Caco-2 (cell line): ENCODE measurements at places on chromosomes 11 and 22.
A peak's percentile ranks its signal among the peaks of the same experiment; 100 is the strongest.

GRCh38 chr11:33713151-33713855 lies 12.7 kb upstream of the C11orf91 start:
- no peaks in the 10 kb centered on the region for H3K36me3 ChIP-seq
- H3K4me3 ChIP-seq = no peak overlapping the region
- no peak overlapping the region for H3K27ac ChIP-seq
- no peak for DNase-seq

GRCh38 chr11:116422556-116422955 lies 350.2 kb downstream of the BUD13 start:
- no peak overlapping the region for H3K4me3 ChIP-seq
- no peak overlapping the region for H3K27ac ChIP-seq
- no peaks in the 10 kb centered on the region for H3K36me3 ChIP-seq
- no peak for DNase-seq

DNA sequence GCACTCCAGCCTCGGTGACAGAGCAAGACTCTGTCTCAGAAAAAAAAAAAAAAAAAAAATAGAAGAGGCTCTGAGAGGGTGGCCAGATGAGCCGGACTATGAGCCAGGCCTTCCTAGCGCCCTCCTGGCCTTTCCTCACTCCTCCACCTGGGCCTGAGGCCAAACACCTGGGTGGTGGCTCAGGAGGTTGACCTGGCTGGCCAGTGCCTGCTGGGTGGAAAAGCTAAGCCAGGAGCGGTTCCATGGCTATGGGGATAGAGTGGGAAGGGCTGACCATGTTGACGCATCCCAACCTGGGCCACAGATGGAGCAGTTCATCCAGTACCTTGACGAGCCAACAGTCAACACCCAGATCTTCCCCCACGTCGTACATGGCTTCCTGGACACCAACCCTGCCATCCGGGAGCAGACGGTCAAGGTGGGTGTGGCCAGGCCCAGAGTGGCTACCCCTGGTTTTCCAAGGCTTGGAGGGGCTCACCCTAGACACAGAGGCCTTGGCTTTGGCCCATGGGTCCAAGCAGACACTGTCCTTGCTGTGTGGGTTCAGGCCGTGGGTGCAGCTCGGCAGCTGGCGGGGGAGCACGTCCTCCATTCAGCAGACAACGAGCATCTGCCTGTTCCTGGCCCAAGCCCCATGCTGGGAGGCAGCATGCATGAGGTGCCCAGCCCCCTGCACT lies 7.6 kb downstream of the SCYL1 start:
- DNase-seq = no peak
- peaks cover 15% of the 10 kb centered on the region for H3K36me3 ChIP-seq
- H3K27me3 ChIP-seq = no peaks in the 10 kb centered on the region
- H3K4me1 ChIP-seq = no peaks in the 10 kb centered on the region
- no peak overlapping the region for H3K4me3 ChIP-seq

GRCh38 chr22:39152024-39152510 lies 413 bp downstream of the CBX7 start:
- no peak overlapping the region for H3K27ac ChIP-seq
- peak overlapping the region; percentile 69 for H3K4me3 ChIP-seq
- H3K36me3 ChIP-seq = no peaks in the 10 kb centered on the region
- peaks cover 8% of the 10 kb centered on the region; the same call in 1 of the 2 replicates for H3K4me1 ChIP-seq
- no peak for DNase-seq

DNA sequence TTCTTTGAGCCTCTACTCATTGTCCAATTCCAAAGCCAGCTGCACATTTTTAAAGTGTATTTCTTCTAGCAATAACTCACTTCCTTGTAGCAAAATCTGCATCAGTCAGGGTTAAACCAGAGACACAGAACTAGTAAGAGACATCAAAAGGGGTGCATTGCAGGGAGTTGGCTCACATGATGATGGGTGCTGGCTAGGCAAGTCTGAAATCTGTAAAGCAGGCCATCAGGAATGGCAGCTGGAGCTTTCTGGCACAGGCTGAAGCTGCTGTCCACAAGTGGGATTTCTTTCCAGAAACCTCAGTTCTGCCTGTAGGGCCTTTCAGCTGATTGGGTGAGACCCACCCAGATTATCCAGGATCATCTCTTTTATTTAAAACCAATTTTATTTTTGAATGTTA lies 698.1 kb downstream of the NTM start:
- no peak overlapping the region for H3K27ac ChIP-seq
- H3K36me3 ChIP-seq = no peaks in the 10 kb centered on the region
- H3K27me3 ChIP-seq = no peaks in the 10 kb centered on the region
- no peak overlapping the region for H3K4me3 ChIP-seq

DNA sequence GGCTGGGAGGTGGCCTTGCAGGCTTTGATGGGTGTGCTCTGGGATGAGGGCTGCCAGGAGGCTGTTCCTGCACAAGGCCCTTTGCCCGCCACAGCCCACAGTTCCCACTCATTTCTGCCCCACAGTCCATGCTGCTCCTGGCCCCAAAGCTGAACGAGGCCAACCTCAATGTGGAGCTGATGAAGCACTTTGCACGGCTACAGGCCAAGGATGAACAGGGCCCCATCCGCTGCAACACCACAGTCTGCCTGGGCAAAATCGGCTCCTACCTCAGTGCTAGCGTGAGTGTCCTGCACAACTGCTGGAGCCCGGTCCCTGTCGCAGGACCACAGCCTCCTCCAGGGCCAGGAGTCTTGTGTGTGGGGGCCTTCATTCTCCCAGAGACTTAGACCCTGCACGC lies 10.2 kb downstream of the SCYL1 start:
- no peaks in the 10 kb centered on the region for H3K27me3 ChIP-seq
- no peak overlapping the region for H3K4me3 ChIP-seq
- DNase-seq = no peak
- H3K4me1 ChIP-seq = no peaks in the 10 kb centered on the region
- H3K27ac ChIP-seq = peak overlapping the region; percentile 5

DNA sequence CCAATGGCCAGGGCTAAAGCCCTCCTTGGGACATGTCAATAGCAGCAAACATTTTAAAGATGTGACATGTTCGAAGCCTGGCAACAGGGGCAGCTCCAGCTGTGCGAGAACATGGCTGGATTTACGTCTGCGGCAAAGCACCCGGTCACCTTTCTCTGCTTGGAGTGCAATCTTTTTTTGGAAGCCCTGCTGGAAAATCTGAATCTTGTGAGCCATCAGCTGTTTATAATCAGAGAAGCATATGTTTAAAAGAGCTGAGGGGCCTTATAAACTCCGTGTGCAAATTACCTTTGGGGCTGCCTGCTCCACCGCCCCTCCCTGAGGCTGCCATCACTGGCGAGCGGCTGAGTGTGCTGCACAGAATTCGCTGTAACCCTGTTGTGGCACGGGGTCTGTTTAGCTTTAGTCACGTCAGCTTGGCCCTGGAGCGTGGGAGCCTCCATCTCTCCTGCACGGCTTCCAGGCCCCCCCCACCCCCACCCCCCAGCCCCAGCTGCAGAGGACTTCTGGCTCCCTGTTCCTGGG lies 9.0 kb upstream of the KCNQ1OT1 start:
- no peak for DNase-seq
- H3K36me3 ChIP-seq = no peaks in the 10 kb centered on the region
- H3K4me3 ChIP-seq = no peak overlapping the region
- H3K4me1 ChIP-seq = no peaks in the 10 kb centered on the region
- H3K27me3 ChIP-seq = no peaks in the 10 kb centered on the region

- H3K27ac ChIP-seq = no peak overlapping the region
- no peak for DNase-seq
- no peaks in the 10 kb centered on the region for H3K4me1 ChIP-seq
- no peaks in the 10 kb centered on the region for H3K27me3 ChIP-seq
- H3K36me3 ChIP-seq = no peaks in the 10 kb centered on the region
Measured at GRCh38 chr11:14854057-14854456, 38.0 kb downstream of the CYP2R1 start.

- no peaks in the 10 kb centered on the region for H3K27me3 ChIP-seq
- no peak overlapping the region for H3K4me3 ChIP-seq
- H3K27ac ChIP-seq = peak overlapping the region; percentile 77
- H3K36me3 ChIP-seq = no peaks in the 10 kb centered on the region
- DNase-seq = no peak
Measured at GRCh38 chr11:123217897-123218296, 22.8 kb upstream of the CLMP start.

GRCh38 chr11:64716473-64717267 lies 6.3 kb downstream of the NRXN2 start:
- H3K36me3 ChIP-seq = no peaks in the 10 kb centered on the region
- peaks cover 11% of the 10 kb centered on the region for H3K27me3 ChIP-seq
- H3K27ac ChIP-seq = no peak overlapping the region
- no peak overlapping the region for H3K4me3 ChIP-seq
- no peaks in the 10 kb centered on the region for H3K4me1 ChIP-seq

DNA sequence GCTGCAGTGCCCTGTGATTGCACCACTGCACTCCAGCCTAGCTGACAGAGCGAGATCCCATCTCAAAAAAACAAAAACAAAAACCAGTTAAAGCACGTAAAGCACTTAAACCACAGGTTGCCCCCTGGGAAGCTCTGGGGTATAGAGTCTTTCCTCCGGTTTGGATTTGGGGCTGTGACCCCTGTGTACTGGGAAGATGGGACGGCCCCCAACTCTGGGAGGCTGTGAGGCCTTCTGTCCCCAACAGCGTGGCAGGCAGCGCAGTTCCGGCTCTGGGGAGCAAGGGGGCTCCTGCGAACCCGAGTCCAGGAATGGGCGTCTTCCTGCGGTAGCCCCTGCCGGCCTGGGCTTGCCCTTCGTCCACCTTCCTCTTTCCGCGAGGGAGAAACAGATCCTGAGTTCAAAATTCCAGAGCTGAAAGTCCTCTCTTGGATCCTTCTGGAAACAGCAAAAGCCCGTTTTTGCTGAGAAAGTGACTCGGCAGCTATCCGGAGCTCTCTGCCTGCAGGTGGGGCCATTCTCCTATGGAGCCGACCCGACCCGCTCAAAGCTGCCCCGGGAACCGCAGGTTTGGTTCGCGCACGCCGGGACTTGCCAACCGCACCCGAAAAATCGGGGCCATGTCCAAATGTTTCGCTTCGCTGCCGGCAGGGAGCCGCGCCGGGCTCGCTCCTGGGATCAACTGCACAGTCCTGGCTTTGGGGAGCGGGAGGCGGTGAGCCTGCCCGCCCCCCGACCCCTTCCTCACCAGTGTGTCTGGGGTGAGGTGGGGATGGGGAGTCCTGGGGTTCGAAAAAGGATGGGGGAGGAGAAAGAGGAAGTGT lies 36.3 kb upstream of the POLA2 start:
- H3K27ac ChIP-seq = peak overlapping the region; percentile 83
- H3K36me3 ChIP-seq = no peaks in the 10 kb centered on the region
- peaks cover 17% of the 10 kb centered on the region for H3K4me1 ChIP-seq
- peak; percentile 80 for DNase-seq

DNA sequence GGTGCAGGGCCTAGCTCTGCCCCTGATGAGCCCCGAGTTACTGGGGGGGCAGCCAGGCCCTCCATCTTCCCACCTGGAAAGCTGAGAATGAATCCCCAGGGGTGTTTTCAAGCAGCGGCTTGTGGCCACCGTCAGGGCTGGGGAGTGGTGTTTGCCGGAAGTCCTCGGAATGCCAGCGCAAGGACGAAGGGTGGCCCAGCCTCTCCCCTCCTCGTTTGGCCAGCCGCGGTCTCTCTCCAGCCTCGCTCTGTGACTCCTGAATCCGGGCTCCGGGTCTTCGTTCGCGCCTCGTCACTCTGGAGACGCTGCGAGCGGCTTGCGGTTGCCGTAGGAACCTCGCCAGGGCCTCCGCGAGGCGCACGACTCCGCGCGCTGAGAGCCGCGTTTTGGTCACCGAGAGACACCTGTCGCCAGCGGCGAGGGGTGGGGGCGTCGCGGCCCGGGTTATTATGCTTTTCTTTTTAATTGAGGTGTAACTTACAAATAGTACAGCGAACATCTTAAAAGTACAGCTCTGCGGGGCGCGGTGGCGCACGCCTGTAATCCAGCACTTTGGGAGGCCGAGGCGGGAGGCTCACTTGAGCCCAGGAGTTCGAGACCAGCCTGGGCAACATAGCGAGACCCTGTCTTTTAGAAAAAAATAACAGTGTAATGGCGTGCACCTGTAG lies 6.3 kb upstream of the KDELR3 start:
- H3K4me1 ChIP-seq = peaks cover 2% of the 10 kb centered on the region; the same call in 1 of the 2 replicates
- H3K36me3 ChIP-seq = no peaks in the 10 kb centered on the region
- no peak overlapping the region; the same call in 1 of the 2 replicates for H3K4me3 ChIP-seq
- DNase-seq = peak; percentile 89
- no peaks in the 10 kb centered on the region for H3K27me3 ChIP-seq
- H3K27ac ChIP-seq = no peak overlapping the region

- H3K27ac ChIP-seq = no peak overlapping the region
- H3K4me1 ChIP-seq = peaks cover 20% of the 10 kb centered on the region
- no peak for DNase-seq
- H3K36me3 ChIP-seq = no peaks in the 10 kb centered on the region
- H3K4me3 ChIP-seq = no peak overlapping the region
Measured at GRCh38 chr11:93572621-93573020, 29.4 kb upstream of the SMCO4 start.

GRCh38 chr11:96783311-96783710 lies 393.5 kb downstream of the JRKL start:
- no peak overlapping the region for H3K4me3 ChIP-seq
- no peak overlapping the region for H3K27ac ChIP-seq
- H3K36me3 ChIP-seq = no peaks in the 10 kb centered on the region
- DNase-seq = no peak

DNA sequence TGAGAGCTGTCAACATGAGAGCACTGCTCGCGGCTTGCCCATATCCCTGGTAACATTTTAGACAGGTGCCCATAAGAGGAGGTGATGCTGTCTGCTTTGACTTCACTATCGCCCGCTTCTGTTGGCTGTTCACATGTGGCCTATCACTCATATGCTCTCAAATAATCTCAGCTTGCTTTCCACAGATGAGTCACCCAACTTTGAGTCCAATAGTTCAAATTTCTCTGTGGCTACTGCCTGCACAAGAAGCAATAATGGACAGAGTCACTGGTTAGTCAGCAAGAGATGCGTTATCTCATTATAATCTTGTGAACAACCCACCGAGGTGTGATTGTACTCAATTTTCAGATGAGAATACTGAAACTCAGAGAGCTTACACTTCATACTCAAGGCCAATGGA lies 1714.1 kb downstream of the LRRC4C start:
- H3K4me1 ChIP-seq = peaks cover 20% of the 10 kb centered on the region
- no peak overlapping the region for H3K4me3 ChIP-seq
- DNase-seq = peak; percentile 39

- H3K4me3 ChIP-seq = no peak overlapping the region
- H3K36me3 ChIP-seq = peaks cover 1% of the 10 kb centered on the region; the same call in 1 of the 2 replicates
- H3K27ac ChIP-seq = no peak overlapping the region
- H3K27me3 ChIP-seq = no peaks in the 10 kb centered on the region; the same call in 1 of the 2 replicates
- DNase-seq = peak; percentile 51
- H3K4me1 ChIP-seq = peaks cover 18% of the 10 kb centered on the region
Measured at GRCh38 chr11:11451501-11452005, 98.5 kb upstream of the CSNK2A3 start.

GRCh38 chr22:41902016-41902415 lies 12.9 kb downstream of the SHISA8 start:
- DNase-seq = no peak
- peaks cover 3% of the 10 kb centered on the region for H3K36me3 ChIP-seq
- H3K4me3 ChIP-seq = no peak overlapping the region
- no peaks in the 10 kb centered on the region for H3K27me3 ChIP-seq
- H3K27ac ChIP-seq = no peak overlapping the region

DNA sequence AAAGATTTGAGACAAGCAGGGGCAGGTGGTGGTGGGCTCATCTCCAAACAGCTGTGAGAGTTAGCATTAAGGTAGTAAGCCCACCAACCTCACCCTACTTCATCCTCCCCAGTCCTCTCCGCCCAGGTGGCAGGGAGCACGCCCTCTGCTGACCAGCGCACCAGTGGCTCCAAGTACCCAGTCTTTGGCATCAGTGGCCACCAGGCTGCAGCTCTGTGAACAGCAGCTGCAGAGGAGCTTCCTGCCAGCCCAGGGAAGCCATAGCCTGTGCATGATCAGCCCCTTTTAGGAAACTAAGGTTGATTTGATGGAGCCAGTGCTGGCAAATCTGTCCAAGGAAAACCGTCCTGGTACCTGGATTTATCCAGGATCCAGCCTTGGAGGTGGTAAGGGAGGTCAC lies 21.7 kb downstream of the CAVIN3 start:
- H3K4me1 ChIP-seq = no peaks in the 10 kb centered on the region
- H3K27ac ChIP-seq = no peak overlapping the region
- no peaks in the 10 kb centered on the region for H3K36me3 ChIP-seq
- H3K27me3 ChIP-seq = no peaks in the 10 kb centered on the region
- H3K4me3 ChIP-seq = no peak overlapping the region
